Mucosa of gallbladder (tissue), 1 donor: ENCODE measurements at places on chromosomes 12 and 14. TPM values are rescaled to one million over a fixed set of nuclear protein-coding genes. Genes with fewer than 3 reads are reported as not detected.

PTPRO gene
- 1.9 TPM for total RNA-seq

SLC41A2 gene
- total RNA-seq: 74.6 TPM

SERPINA1 gene
- total RNA-seq: 348 TPM

SLC8A3 gene
- total RNA-seq: 1.5 TPM

SRP54 gene
- 37.3 TPM for total RNA-seq

KRT1 gene
- 2.9 TPM for total RNA-seq

AHNAK2 gene
- 16.0 TPM for total RNA-seq

APEX1 gene
- total RNA-seq: 129 TPM

RAD9B gene
- 0.35 TPM for total RNA-seq

AJUBA gene
- 53.3 TPM for total RNA-seq

HOXC12 gene
- total RNA-seq: not detected

ACVRL1 gene
- 37.1 TPM for total RNA-seq

HIP1R gene
- 115 TPM for total RNA-seq

ADAMTS20 gene
- total RNA-seq: not detected

PMCH gene
- total RNA-seq: not detected

ADAM20 gene
- 0.60 TPM for total RNA-seq

BEGAIN gene
- 4.5 TPM for total RNA-seq

FAM234B gene
- total RNA-seq: 6.6 TPM

CD9 gene
- total RNA-seq: 139 TPM

PLA2G1B gene
- total RNA-seq: 4.7 TPM

PRICKLE1 gene
- 32.8 TPM for total RNA-seq

ARG2 gene
- 9.5 TPM for total RNA-seq

TAS2R8 gene
- total RNA-seq: not detected

C1R gene
- total RNA-seq: 303 TPM

PPP1CC gene
- total RNA-seq: 101 TPM

SDR9C7 gene
- not detected for total RNA-seq

LHX5 gene
- not detected for total RNA-seq

COL2A1 gene
- total RNA-seq: 0.09 TPM

CD27 gene
- 3.8 TPM for total RNA-seq

SMCO2 gene
- not detected for total RNA-seq

RFC5 gene
- 13.4 TPM for total RNA-seq

CIROP gene
- not detected for total RNA-seq

CIDEB gene
- 25.6 TPM for total RNA-seq

ACACB gene
- total RNA-seq: 56.9 TPM

SLC35F4 gene
- not detected for total RNA-seq

LALBA gene
- not detected for total RNA-seq

MARK3 gene
- 72.3 TPM for total RNA-seq

GPR135 gene
- total RNA-seq: 3.4 TPM

SLC15A4 gene
- 28.6 TPM for total RNA-seq

B3GNT4 gene
- 0.23 TPM for total RNA-seq

KTN1 gene
- total RNA-seq: 114 TPM

C14orf132 gene
- total RNA-seq: 9.5 TPM

AGAP2 gene
- 2.6 TPM for total RNA-seq

SOAT2 gene
- total RNA-seq: 0.75 TPM

RNF41 gene
- total RNA-seq: 57.2 TPM

TIMM9 gene
- 29.8 TPM for total RNA-seq

FAM181A gene
- total RNA-seq: not detected

BTBD6 gene
- total RNA-seq: 50.8 TPM

LPAR5 gene
- 15.0 TPM for total RNA-seq

ACYP1 gene
- 16.5 TPM for total RNA-seq

TAS2R9 gene
- total RNA-seq: not detected

C12orf54 gene
- not detected for total RNA-seq

COX8C gene
- 0.43 TPM for total RNA-seq

NTF3 gene
- 0.46 TPM for total RNA-seq

KCNC2 gene
- total RNA-seq: not detected

FITM1 gene
- 0.81 TPM for total RNA-seq

APOLD1 gene
- total RNA-seq: 8.0 TPM

OR4K15 gene
- total RNA-seq: not detected
